ENCODE measurements at places on chromosomes 12 and 14.
A peak's percentile ranks its signal among the peaks of the same experiment; 100 is the strongest.

GRCh38 chr14:30227876-30228275, 300.2 kb upstream of the PRKD1 start:
- DNase-seq: no peak

GRCh38 chr12:1680804-1681492, 9.9 kb upstream of the ADIPOR2 start:
- DNase-seq: no peak

DNA sequence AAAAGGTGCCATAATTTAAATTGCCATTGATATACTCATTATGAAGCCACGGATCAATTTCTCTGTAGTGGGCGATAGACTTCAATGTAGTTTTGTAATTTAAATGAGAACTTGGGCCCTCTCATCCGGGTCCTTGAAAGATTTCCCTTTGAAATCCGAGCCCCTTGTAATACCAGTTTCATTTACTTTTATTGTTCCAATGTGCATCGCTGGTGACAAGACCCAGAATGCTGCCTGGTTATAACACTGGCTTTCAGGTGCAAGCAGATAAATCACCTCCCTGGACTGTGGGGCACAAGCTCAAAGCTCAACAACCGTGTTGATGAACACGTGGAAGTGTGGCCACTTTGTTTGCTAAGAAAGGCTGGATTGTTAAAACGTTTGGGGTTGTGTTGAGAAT, 68.9 kb upstream of the FZD10 start:
- DNase-seq: no peak

DNA sequence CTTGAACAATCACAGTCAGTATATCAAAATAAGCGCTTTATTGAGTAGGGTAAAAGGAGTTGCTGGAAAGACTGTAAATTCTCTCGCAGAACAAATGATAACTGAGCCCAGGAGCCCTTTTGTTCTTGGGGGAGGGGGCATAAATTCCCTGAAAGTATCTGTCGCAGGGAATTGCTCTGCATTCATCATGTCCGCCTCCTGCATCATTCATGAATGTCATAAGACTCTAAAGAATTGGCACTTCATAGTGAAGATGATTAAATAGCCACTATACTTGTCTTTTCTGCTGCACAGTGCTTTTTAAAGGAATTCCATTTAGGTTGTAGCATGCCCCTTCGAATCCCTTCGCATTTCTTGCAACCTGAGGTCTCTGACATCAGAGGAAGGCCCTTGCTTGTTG, 762.3 kb downstream of the DIO2 start:
- DNase-seq: no peak

GRCh38 chr12:81162391-81163136, 84.7 kb downstream of the ACSS3 start:
- DNase-seq: no peak

GRCh38 chr12:32117316-32117715, 10.7 kb downstream of the BICD1 start:
- no peak for DNase-seq

DNA sequence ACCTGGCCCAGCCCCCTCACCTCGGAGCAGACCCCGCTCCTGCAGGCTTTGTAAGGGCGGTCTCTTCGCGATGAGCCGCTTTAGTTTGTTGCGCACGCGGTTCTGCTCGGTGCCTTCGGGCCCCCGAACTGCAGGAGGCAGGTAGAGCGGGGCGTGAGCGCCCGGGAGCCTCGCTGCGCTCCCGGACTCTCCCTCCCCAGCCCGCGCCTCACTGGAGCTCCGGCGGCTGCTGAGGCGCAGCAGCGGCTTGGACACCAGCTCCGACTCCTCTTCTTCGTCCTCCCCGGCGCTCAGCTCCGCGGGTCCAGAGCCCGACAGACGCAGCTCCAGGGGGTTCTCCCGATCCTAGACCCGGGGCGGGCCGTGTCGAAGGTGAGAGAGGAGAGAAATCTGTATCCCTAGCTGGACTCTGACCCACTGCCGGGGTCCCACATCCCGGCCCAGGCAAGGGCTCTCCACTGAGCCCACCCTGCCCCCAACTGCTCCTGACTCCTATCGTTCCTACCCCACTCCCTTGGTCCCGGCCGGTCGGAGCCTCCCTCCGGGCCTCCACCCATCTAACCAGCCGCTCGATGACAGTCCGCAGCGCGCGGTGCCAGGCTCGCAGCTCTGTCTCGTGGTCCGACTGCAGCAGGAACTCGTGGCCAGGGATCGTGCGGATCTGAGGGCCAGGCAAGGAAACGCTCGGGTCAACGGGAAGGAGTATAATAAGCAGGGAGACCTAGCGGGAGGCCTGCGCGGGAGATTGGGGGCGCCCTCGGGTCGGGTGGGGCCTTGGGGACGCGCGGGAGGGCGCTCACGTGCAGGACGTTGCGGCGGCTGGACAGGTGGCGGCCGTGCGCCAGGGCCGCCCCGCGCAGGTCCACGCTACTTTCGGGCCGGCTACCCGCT, 4.2 kb downstream of the ARHGAP9 start:
- no peak for DNase-seq

GRCh38 chr12:78248321-78248720, 417.6 kb downstream of the NAV3 start:
- DNase-seq: no peak

- DNase-seq: no peak
Observed at GRCh38 chr14:59253527-59253926, 65.1 kb downstream of the DAAM1 start.

DNA sequence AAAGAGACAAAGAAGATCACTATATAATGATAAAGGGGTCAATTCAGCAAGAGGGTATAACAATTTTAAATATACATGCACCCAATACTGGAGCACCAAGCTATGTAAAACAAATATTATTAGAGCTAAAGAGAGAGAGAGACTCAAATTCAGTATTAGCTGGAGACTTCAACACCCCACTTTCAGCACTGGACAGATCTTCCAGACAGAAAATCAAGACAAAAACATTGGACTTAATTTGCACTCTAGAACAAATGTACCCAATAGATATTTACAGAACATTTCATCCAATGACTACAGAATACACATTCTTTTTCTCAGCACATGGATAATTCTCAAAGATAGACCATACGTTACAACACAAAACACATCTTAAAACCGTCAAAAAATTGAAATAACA, 81.0 kb downstream of the KLHL28 start:
- no peak for DNase-seq

DNA sequence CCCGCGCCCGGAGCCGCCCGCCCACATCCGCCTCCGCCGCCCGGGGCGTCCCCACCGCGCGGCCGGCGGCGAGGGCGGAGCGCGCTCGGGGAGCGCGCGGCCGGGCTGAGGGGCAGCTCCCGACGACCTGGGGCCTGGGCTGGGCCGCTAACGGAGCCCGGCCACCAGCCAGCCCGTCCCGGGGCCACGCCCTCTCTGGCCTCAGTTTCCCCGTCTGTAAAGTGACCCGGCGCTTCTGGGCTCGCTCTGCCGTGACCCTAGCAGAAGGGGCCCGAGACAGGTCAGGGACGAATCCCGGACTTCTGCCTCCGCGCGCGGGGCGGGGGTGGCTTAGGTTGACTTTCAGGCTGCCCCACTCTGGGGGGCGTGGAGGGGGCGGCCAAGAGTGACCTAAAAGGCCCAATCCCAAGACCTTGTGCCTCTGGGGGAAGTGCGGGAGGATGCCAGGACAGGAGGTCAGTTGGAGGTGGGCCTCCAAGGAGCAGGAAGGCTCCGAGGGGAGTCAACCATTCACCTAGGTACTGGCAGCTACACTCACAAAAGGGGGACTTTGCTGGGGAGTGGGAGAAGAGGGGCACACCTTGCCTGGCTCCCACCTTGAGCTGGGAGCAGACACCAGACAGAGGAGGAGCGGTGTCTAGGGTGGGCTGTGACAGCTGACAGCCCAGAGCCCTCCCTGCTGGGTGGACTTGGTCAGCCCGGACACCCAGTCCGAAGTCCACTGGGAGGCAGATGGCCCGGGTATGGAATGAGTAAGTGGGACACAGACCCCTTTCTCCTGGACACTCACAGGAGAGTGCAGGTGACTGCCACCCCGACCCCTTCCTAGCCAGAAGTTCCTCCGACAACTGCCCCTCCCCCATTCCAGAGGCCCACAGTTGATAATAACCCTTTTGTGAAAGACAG, 486 bp upstream of the AKT1 start:
- no peak for DNase-seq

DNA sequence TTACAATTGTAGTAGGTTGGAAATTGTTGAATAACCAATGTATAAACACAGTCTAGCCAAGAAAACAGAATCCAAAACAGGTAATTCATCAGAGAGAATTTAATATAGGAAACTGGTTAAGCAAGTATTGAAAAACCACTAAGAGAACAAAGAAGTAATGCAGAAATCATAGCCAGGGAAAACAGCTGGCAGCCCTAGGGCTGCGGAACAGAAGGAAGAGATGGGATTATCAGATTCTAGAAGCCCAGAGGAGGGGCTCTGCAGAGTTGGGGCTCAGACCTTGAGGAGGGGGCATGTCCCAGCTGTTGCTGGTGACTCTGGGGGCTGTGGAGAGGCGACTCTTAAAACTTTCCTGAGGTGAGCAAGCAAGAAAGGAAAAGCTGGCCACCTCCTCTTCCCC, 49.4 kb downstream of the CD9 start:
- no peak for DNase-seq

- DNase-seq: no peak
Observed at GRCh38 chr12:128337431-128338170, 70.6 kb downstream of the TMEM132C start.

- DNase-seq: no peak
Observed at GRCh38 chr14:65993103-65993502, 493.1 kb upstream of the CCDC196 start.

GRCh38 chr12:110530511-110530910, 28.4 kb downstream of the RAD9B start:
- no peak for DNase-seq

GRCh38 chr12:46371718-46372543, 642 bp downstream of the SLC38A2 start:
- DNase-seq: peak; percentile 65

GRCh38 chr12:89370850-89371249, 18.5 kb upstream of the DUSP6 start:
- no peak for DNase-seq

GRCh38 chr12:89862511-89863445, 154.1 kb upstream of the ATP2B1 start:
- no peak for DNase-seq

DNA sequence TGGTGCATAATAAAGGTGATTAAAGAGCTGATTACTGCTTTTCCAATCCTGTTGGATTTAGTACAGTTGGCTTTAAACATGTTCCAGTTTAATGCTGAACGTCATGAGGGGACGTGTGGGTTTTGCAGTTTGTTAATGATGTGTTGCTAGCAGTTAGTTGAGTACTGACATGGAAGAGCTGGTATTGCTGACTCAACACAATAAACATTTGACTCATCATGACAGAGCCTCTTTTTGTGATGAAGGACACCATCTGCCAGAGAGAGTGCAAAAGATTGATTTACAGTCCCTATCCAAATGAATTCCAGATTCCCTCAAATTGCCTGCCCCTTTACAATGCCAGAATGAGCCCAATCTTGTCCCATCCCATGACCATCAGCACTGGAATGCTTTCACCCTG, 346.2 kb upstream of the PRICKLE1 start:
- DNase-seq: no peak

DNA sequence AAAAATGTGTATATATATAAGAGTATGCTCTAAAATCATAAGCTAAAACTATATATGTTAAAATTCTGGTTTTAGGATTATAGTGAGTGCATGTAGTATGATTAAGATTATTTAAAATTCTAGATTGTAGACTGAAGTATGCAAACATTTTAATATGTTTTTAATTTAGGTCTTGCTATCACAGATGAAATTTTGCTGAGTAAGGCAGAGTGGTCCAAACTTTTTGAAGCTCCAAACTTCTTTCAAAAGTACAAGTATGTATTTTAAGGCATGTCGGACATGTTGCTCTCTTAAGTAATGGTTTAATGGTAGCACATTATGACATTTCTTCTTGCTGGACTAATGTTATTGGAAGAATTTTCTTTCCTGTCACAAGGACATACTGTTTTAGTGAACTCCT, 34.6 kb downstream of the PAPOLA start:
- no peak for DNase-seq

GRCh38 chr14:92704821-92705220, 43.6 kb downstream of the LGMN start:
- no peak for DNase-seq

DNA sequence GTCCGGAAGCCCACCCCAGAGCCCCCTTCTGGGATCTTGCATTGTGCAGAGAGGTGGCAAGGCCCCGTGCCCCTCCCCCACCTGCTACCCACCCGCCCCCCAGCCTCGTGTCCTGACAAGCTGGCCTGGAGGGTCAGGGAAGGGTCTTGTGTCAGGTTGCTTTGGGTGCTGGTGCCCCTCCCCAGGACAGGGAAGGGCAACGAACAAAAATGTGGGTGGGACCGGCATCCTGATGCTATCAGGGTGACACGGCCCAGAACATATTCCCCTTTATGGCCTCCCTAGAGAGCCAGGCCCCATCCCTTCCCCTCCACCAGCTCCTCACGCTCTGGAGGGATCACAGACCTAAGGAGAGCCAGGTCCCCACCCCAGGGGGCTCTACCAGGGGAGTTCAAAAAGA, 38.7 kb upstream of the TMEM179 start:
- DNase-seq: no peak

- no peak for DNase-seq
Observed at GRCh38 chr14:95663226-95663797, 22.9 kb upstream of the TCL1B start.

- DNase-seq: no peak
Observed at GRCh38 chr14:94192536-94192935, 18.4 kb downstream of the PPP4R4 start.

DNA sequence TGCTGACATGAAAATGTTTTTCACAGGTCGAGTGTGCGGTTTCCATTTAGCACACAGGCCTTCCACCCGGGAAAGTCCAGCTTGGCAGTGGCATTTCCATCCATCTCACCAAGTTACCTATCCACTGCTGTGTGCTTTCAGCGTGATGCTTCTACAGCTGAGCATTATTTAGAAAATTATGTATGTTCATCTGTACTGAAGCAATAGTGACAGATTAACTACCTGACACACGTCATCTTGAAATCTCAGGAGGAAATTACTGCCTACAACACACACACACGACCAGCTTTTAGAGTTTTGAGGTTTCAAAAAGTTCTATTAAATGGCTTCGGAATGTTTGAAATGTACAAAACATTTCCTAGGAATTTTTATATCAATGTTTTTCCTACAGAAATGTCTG, 39.4 kb downstream of the IFNG-AS1 start:
- no peak for DNase-seq

- peak; percentile 56 for DNase-seq
Observed at GRCh38 chr14:31419967-31420318, 407 bp downstream of the HEATR5A start.

Measured in NCI-H1105 treated with DMSO at 0.1 percent for 48 hours (cell line).